ENCODE measurements at places on chromosomes 1 and 21.

GRCh38 chr1:155324717-155325602, 4.3 kb downstream of the RUSC1 start:
- H3K27ac ChIP-seq: no peak overlapping the region
- H3K36me3 ChIP-seq: peaks cover 12% of the 10 kb centered on the region
- H3K4me3 ChIP-seq: peak overlapping the region; percentile 91
- H3K27me3 ChIP-seq: no peaks in the 10 kb centered on the region

DNA sequence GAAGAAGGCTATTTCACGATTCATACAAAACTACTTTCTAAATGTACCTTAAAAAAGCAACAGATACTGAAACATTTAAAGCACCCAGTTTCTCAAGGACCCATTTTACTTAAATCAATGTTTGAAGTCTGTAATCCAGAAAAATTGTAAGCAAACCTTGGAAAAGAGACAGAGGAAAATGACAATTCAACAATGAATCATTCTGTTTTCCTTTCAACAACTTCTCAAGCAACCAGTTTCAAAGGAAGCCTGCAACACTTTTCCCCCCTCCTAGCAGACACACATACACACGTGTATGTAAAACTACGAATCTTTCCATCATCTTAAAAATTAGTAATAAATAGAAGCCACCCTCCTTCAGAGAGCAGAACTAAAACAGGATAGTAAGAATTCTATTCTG, 1.2 kb downstream of the RERE start:
- H3K36me3 ChIP-seq: no peaks in the 10 kb centered on the region
- H3K4me3 ChIP-seq: peak overlapping the region; percentile 96
- peaks cover 37% of the 10 kb centered on the region for H3K4me1 ChIP-seq

DNA sequence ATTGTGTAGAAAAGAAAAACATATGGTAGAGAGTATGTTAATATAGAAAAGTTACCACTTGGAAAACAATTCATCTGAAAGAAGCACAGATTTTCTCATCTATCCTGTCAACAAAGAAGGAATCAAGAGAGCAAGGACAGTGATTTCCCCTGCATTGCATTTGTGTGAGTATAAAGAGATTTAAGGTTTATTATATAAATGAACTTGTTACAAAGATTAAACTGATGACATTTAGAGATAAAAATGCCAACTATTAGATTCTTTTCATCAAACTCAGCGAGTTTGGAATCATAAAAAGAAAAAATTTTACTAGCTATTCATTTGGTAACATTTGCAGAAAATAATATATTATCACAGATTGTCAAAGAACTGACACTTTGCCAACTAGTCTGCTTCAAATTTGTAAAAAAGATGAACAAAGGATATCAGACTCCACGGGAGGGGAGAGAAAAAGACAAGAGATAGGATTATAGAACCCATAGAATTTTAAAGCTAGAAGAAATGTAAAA, at the start of gene RGS21:
Gene RGS21 (plus strand): TSS at position 51 of the 509 bp plus-strand sequence. CDS start 26,045 bp downstream, outside the sequence.
- H3K36me3 ChIP-seq: no peaks in the 10 kb centered on the region
- H3K27ac ChIP-seq: no peak within 1 kb of the TSS

- peaks cover 6% of the 10 kb centered on the region for H3K4me1 ChIP-seq
- H3K27me3 ChIP-seq: no peaks in the 10 kb centered on the region
- no peak overlapping the region for H3K4me3 ChIP-seq
Measured at GRCh38 chr1:35592991-35593769, 20.1 kb downstream of the TFAP2E start.

DNA sequence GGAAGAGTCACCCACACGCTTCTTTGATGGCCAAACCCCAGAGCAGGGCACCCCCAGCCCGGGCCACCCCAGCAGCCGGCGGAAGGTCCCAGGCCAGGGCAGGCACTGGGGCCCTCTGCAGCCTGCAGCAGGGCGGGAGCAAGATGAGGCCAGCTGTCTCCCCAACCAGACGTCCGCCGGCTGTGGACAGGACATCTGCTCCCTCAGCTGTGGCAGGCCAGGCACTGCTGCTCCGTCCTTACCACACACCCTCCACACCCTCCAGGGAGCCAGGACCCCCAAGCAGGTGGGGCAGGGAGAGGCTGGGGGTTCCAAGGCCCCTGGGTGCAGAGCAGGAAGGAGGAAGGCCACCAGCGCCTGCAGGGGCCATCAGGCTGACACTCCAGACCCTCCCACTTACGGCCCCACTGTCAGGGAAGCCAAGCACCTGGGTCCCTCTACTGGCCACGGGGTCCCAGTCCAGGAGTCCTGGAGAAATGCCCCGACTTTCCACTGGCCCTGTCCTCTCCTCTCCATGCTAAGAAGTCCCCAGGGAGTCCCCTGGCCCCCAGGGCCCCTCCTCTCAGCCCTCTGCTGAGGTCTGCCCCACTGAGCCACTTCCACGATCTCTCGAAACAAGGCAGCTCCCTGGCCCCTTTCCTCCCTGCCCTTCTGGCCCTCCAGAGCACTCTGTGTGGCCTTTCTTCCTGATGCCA, 5.6 kb downstream of the WNT9A start:
- H3K4me3 ChIP-seq: no peak overlapping the region
- no peaks in the 10 kb centered on the region for H3K4me1 ChIP-seq
- no peaks in the 10 kb centered on the region for H3K36me3 ChIP-seq
- no peak overlapping the region for H3K27ac ChIP-seq
- DNase-seq: no peak

DNA sequence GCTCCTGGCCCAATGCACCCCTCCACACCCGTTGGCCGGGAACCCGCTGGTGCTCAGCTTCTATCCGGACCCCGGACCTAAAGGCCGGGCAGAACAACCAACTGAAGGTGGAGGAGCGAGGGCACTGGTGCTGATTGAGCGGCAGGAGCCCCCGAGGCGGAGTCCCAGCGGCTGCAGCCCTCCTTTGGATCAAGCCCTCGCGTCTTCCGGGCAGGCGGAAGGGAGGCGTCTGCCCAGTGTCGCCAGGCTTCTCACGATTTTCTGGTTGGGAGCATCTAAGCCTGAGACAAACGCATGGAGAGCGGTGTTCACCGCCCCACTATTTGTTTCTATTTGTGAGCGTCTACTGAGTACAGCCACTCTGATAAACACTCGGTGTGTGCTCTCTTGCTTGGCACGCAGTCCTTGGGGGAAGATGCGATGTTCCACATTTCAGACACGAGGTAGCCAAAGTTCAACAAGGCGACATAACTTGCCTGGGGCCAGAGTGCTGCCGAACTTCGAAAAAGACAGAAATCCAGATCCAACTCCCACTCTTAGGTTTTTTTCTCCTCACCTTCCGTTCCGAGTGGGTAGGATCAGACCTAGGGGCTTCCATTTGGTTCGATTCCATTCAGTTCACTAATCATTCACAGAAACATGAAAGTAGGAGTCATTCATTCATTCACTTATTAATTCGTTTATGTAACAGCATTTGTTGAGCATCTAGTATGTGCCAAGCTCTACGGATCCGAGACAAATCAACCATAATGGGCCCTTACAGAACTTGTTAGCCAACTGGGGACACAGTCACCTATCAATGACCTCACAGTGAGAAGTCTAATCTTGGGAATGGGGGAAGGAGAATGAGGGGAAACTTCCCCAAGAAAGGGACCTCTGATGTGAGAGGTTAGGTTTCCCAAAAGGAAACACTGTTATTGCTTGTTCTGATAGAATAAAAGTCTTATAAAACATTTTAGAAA, 4.9 kb upstream of the DMRTA2 start:
- peak overlapping the region; percentile 26 for H3K4me3 ChIP-seq
- H3K4me1 ChIP-seq: peaks cover 22% of the 10 kb centered on the region
- DNase-seq: no peak
- H3K27ac ChIP-seq: peak overlapping the region; percentile 70

- no peak overlapping the region for H3K4me3 ChIP-seq
- H3K27me3 ChIP-seq: no peaks in the 10 kb centered on the region
- DNase-seq: no peak
- H3K27ac ChIP-seq: no peak overlapping the region
- H3K36me3 ChIP-seq: no peaks in the 10 kb centered on the region
Measured at GRCh38 chr1:51302270-51302669, 28.1 kb downstream of the TTC39A start.

GRCh38 chr1:59731591-59731990, 83.2 kb upstream of the HOOK1 start:
- no peaks in the 10 kb centered on the region for H3K27me3 ChIP-seq
- DNase-seq: no peak
- H3K4me1 ChIP-seq: peaks cover 19% of the 10 kb centered on the region
- H3K36me3 ChIP-seq: peaks cover 5% of the 10 kb centered on the region
- H3K27ac ChIP-seq: peak overlapping the region; percentile 79

- H3K36me3 ChIP-seq: peaks cover 27% of the 10 kb centered on the region
- H3K27me3 ChIP-seq: no peaks in the 10 kb centered on the region
Measured at GRCh38 chr21:31107871-31108270, 69.6 kb upstream of the KRTAP19-8 start.

GRCh38 chr1:210413951-210414350, 85.2 kb downstream of the HHAT start:
- no peaks in the 10 kb centered on the region for H3K27me3 ChIP-seq
- H3K36me3 ChIP-seq: no peaks in the 10 kb centered on the region
- H3K27ac ChIP-seq: no peak overlapping the region

DNA sequence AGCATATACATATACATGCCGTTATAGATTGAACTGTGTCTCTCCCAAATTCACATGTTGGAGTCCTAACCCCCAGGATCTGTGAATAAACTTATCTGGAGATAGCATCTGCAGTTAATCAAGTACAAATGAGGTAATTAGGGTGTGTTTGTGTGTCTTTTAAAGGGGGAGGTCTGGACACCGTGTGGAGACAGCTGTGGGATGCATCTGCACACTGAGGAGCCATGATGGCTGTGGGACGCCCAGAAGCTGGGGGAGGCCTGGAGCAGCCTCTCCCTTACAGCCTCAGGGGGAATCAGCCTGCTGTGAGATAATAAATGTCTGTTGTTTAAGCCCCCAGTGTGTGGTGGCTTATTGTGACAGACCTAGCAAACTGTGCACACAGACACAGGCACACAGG, 51.8 kb upstream of the COL18A1 start:
- no peak for DNase-seq
- peaks cover 28% of the 10 kb centered on the region for H3K27me3 ChIP-seq
- H3K4me3 ChIP-seq: no peak overlapping the region
- H3K36me3 ChIP-seq: no peaks in the 10 kb centered on the region

- peak; percentile 96 for DNase-seq
- H3K4me3 ChIP-seq: peak within 1 kb of the TSS; percentile 93
- H3K27me3 ChIP-seq: peaks cover 7% of the 10 kb centered on the region
- H3K4me1 ChIP-seq: peaks cover 19% of the 10 kb centered on the region
- peak within 1 kb of the TSS; percentile 89 for H3K27ac ChIP-seq
Measured at GRCh38 chr1:218284917-218285635, at the start of gene RRP15. TSS of gene RRP15 (plus strand) at chr1:218285293. CDS start at chr1:218285317, 24 bp downstream.

DNA sequence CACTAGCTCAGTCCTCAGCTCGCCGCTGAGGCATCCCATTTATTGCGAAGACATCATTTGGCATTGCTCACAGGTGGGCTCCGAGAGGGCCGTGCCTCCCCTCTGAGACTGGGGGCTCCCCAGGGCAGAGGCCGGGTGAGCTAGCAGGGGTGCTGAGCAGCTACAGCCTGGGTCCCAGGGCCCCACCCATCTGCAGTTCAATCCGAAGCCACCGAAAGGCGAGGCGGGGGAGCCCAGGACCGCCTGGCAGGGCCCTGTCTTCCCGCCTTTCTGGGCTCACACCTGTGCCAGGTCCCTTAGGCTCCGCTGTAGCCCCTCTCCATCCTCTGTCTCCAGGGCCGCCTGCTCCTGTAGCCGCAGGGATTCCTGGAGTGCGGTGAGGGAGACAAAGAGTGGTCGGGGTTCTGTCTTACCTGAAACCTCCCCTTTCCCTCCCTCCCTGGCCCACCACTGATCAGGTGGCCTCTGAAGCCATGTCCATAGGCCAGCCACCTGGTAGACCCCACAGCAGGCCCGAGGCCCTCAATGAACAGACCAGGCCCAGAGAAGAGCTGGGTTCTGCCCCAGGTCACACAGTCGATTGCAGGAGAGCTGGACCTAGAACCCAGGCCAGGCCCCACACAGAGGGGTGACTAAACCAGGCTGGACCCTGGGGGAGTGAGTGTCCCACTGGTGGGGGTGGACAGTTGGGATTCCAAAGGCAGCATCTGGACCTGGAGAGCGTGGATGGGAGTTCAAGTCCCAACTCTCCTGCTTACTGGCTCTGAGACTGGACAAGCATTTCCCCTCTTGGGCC, 18.1 kb upstream of the NBPF1 start:
- H3K36me3 ChIP-seq: peaks cover 61% of the 10 kb centered on the region
- H3K4me3 ChIP-seq: no peak overlapping the region
- no peak for DNase-seq
- peaks cover 3% of the 10 kb centered on the region for H3K4me1 ChIP-seq
- H3K27me3 ChIP-seq: no peaks in the 10 kb centered on the region
- H3K27ac ChIP-seq: no peak overlapping the region

- no peaks in the 10 kb centered on the region for H3K36me3 ChIP-seq
- H3K27me3 ChIP-seq: no peaks in the 10 kb centered on the region
- no peak for DNase-seq
- H3K4me1 ChIP-seq: peaks cover under 1% of the 10 kb centered on the region
- H3K4me3 ChIP-seq: no peak overlapping the region
Measured at GRCh38 chr1:240682166-240682858, 70.4 kb upstream of the GREM2 start.

GRCh38 chr1:66452982-66453381, 81.0 kb upstream of the SGIP1 start:
- H3K27me3 ChIP-seq: peaks cover 29% of the 10 kb centered on the region
- no peak overlapping the region for H3K27ac ChIP-seq
- no peak overlapping the region for H3K4me3 ChIP-seq
- no peaks in the 10 kb centered on the region for H3K36me3 ChIP-seq

- peaks cover 54% of the 10 kb centered on the region for H3K36me3 ChIP-seq
- H3K4me1 ChIP-seq: peaks cover 27% of the 10 kb centered on the region
- no peak overlapping the region for H3K4me3 ChIP-seq
- no peak for DNase-seq
- no peaks in the 10 kb centered on the region for H3K27me3 ChIP-seq
Measured at GRCh38 chr1:54391450-54392209, 14.6 kb downstream of the SSBP3 start.

GRCh38 chr1:9846611-9847171, 22.9 kb upstream of the CLSTN1 start:
- peaks cover 6% of the 10 kb centered on the region for H3K27me3 ChIP-seq
- H3K36me3 ChIP-seq: no peaks in the 10 kb centered on the region
- DNase-seq: no peak
- peaks cover 7% of the 10 kb centered on the region for H3K4me1 ChIP-seq
- H3K27ac ChIP-seq: no peak overlapping the region

GRCh38 chr21:18970416-18970815, 566.8 kb upstream of the TMPRSS15 start:
- H3K27me3 ChIP-seq: no peaks in the 10 kb centered on the region
- no peak for DNase-seq
- no peaks in the 10 kb centered on the region for H3K4me1 ChIP-seq
- H3K36me3 ChIP-seq: no peaks in the 10 kb centered on the region
- H3K27ac ChIP-seq: no peak overlapping the region

Measured in activated CD4-positive, alpha-beta T cell treated with anti-CD3 and anti-CD28 coated beads, Interleukin-2, amount 10 ng/mL, durations not matched to agents 24 days and 14 days (primary cell).